B cell (primary cell): ENCODE measurements at places on chromosomes 7 and 10. TPM values are rescaled to one million over a fixed set of nuclear protein-coding genes. Genes with fewer than 3 reads are reported as not detected.

DNA sequence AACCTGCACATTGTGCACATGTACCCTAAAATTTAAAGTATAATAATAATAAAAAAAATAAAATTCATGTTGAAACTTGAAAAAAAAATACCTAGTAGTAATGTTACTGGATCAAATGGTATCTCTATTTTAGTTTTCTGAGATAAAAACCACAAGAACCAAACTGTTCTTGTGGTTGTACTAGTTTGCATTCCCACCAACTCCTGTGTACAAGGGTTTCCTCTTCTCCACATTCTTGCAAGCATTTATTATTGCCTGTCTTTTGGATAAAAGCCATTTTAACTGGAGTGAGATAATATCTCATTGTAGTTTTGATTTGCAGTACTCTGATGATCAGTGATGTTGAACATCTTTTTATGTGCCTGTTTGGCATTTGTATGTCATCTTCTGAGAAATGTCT lies 177.7 kb downstream of the KIF20B start:
- DNase-seq, result no peak

DNA sequence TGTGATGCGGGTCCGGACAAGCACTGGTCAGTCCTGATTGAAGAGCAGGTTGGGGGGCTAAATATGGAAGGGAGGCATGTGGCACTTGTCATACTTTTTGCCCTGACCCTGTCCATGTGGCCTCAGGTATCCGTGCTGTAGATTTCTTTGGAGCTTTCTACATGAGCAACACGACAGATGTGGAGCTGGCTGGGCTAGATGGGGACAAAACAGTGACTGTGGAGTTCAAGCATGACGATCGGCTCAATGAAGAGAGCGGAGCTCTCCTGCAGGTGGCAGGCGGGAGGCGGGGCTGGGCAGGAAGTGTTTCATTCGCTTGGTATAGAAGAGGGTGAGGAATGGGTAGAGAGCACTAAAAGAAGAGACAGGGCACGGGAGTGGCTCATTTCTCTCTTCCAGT lies 13.0 kb upstream of the CHCHD1 start:
- peak; percentile 65 for DNase-seq

GRCh38 chr7:47266799-47267198 lies 315.1 kb downstream of the TNS3 start:
- DNase-seq, result no peak

GRCh38 chr10:11625019-11625735 lies 13.7 kb upstream of the USP6NL start:
- peak; percentile 89 for DNase-seq

Gene MORN4
- 2.8 TPM in 2 replicates for total RNA-seq

Gene CHRM2
- not detected in 2 replicates for total RNA-seq

Gene MYH16
- not detected in 2 replicates for total RNA-seq

DNA sequence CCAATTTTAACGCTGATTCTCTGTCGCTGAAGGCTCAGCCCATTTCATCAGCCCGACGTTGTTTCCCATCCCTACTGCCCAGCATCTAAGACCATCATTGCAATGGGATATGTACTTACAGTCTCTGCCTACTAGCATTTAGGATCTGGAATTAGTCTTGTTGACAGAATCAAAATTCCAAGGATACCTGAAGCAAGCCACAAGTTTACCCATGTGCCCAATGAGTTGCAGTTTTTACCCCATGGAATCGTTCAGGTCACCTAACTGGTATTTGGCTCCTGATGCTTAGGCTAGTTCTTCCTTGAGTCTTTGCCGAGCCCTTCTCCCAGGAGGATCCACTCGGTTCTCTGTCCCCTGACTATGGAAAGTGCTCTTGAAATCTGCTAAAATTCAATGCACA lies 276.8 kb downstream of the DNAJB9 start:
- DNase-seq, result no peak

GRCh38 chr7:7693881-7694280 lies 24.5 kb downstream of the RPA3 start:
- no peak for DNase-seq

Gene PNLIPRP2
- not detected in 2 replicates for total RNA-seq

Gene PKD1L1
- total RNA-seq, result 0.59 and 0.66 TPM in 2 replicates
